ENCODE measurements at places on chromosomes 1 and 21. TPM values are rescaled to one million over a fixed set of nuclear protein-coding genes. Genes with fewer than 3 reads are reported as not detected.

The ADORA3 gene
- 1.1 TPM for polyA plus RNA-seq

The PLOD1 gene
- 30.5 TPM for polyA plus RNA-seq

The RPS27 gene
- polyA plus RNA-seq = 3,243 TPM

DNA sequence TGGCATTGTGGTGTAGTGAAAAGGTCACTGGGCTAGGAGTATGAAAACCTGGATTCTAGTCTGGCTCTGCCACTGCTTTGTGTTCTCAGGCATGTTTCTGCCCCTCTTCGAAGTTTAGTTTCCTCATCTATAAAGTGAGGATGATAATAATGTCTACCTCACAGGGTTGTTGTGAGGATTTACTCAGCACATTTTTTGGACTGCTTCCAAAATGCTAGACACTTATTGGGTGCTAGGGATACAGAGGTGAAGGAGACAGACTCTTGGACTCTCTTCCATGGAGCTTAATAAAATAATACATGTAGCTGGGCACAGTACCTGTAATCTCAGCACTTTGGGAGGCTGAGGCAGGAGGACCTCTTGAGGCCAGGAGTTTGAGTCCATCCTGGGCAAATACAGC is 3.6 kb downstream of the KIF2C start:
- DNase-seq = no peak

DNA sequence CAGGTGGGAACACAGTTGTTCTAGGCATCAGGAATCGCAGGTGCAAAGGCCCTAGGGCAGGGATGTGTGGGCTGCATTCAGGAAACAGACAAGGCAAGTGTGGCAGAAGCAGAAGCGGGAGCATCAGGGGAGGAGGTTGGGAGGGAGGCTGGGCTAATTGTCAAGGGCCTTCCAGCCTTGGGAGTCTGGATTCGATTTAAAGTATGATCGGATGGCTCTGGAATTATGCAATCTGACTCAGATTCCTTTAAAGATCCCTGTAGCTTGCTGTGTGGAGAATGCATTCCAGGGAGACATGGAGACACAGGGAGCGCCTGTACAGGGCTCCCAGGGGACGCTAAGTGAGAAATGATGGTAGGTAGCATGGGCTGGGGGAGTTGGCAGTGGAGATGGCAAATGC is 86.5 kb downstream of the LACTBL1 start:
- DNase-seq = no peak

DNA sequence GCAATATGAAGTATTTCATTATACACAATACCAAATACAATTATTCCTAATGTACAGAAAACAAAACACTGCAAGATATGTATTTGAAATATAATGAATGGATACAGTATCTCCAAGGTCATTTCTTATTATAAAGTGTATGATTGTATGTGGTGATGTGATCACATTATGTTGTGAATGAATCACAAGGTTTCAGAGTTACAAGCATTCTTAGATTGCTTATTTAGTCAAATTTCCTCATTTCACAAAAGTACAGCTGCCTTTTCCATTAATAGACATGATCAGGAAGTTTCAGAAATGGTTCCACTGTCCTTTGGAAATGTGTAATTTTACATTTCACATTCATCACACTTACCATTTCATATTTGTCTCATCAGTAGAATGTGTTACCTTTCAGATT is 28.3 kb upstream of the NEK7 start:
- DNase-seq = no peak

DNA sequence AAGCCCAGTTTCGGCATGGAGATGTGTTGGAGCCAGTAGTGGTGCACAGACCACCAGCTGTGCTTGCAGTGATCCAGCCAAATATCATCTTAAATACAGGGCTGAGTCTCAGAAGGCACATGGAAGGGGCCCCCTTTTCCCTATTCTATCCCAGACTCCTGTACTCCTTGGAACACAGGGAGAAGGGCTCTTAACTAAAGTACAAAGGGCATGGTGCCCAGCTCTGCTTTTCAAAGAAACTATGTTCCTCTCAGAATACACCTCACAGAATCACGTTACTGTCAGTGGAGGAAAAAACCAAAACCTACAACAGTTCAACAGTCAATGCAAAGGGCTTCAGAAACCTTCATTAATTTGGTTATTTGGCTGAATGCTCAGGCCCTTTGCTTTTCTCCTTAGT is 180.6 kb upstream of the C1orf105 start:
- DNase-seq = no peak

DNA sequence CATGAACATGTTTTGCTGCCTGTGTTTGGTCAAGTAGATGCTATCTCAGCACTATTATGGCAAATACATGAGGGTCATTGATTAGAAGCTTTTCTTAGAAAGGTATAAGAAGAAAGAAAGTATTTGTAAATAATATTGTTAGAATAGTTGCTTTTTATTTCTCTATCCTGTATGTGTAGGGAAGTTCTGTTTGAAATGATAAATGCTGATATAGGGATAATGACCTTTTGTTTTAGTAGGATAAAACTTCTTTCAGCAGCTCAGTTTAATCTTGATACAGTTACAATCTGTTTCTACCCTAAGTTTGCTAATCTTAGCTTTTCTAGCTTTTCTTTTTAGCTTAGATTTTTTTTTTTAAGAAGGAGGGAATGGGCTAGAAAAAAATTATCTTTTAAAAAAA is 63.3 kb downstream of the USP25 start:
- no peak for DNase-seq

GRCh38 chr1:174225499-174226204 is 66.3 kb downstream of the RABGAP1L start:
- DNase-seq = no peak
